ENCODE measurements at places on chromosomes 6 and 20.

DNA sequence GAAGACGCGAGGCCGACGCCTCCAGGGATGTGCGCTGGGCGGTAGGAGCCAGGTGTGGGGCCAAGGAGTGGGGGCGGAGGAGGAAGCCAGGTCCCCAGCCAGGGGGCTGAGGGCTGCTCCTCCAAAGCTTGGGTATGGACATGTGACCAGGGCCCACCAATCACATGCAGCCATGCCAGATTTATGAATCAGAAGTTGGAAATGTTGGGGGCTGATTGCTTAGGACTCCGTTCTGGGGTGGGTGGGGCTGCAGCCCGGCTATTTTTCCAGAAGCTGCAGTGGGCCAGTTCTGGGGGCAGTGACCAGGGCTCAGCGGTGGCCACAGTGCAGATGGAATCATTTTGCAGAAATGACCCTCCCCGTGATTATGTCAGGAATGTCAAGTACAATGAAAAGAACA is 96.0 kb downstream of the CEBPB start:
- DNase-seq: no peak

- no peak for DNase-seq
These were observed 90.9 kb downstream of the GJA10 start for GRCh38 chr6:89984926-89985750.

DNA sequence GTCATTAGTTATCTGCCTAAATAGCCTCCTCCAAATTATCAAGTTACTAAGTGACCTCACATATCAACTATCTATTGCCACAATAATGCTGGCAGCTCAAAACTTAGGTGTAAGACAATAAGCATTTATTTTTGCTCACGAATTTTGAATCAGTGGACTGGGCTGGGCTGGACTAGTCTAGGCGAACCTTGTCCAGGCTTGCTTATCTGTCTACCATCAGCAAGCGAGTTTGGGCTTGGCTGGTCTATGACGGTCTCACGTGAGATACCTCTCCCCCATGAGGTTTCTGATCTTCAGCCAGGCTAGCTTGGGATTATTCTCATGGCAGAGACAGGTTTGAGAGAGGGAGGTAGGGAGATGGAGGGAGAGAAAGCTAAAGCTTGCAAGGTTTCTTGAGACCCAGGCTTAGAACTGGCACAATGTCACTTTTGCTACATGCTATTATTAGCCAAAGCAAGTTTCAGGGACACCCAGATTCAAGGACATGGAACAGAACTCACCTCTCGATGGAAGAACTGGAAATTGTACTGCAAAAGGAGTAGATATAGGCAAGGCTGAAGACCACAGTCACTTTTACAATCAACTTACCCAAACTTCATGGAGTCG is 80.9 kb downstream of the WASF1 start:
- no peak for DNase-seq

GRCh38 chr6:13455552-13455966 is 31.8 kb downstream of the GFOD1 start:
- DNase-seq: peak; percentile 73

- DNase-seq: no peak
These were observed 7.2 kb upstream of the NELFCD start for GRCh38 chr20:58973866-58974265.

GRCh38 chr6:130409418-130410100 is 43.7 kb downstream of the TMEM200A start:
- DNase-seq: no peak

GRCh38 chr6:83273596-83273995 is 80.4 kb downstream of the RWDD2A start:
- DNase-seq: no peak

DNA sequence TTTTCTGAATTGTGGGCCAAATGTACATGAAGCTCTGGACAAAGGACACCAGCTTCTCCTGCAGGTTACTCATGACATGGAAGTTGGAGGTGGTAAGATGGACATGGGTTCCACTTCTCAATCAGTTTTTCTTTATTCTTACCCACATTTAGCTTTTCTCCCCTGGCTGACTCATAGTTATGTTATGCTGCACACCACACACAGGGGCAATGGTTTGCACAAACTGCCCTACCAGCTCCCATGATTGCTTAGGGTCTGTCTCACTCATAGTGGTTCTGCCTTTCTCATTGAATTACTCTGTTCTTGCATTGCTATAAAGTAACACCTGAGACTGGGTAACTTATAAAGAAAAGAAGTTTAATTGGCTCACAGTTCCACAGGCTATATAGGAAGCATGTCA is 4.5 kb upstream of the CD109 start:
- DNase-seq: peak; percentile 18

DNA sequence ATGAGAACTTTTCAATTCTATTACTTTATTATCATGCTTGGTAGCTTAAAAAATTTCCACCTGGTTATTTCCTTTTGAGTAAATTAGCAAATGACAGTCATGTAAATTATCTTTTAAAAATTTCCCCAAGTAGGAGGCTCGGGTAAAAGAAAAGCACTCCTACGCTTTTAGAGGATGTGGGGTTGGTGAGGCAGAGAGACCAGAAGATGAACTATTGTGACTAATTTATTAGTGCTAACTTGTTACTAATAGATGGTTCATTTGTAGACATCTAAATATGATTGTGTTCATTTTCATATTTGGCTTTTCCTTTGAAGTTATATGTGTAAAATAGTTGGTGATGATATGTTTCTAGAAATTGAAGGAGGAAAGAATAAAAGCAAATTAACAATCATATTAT is 27.0 kb downstream of the ZNF292 start:
- DNase-seq: no peak

DNA sequence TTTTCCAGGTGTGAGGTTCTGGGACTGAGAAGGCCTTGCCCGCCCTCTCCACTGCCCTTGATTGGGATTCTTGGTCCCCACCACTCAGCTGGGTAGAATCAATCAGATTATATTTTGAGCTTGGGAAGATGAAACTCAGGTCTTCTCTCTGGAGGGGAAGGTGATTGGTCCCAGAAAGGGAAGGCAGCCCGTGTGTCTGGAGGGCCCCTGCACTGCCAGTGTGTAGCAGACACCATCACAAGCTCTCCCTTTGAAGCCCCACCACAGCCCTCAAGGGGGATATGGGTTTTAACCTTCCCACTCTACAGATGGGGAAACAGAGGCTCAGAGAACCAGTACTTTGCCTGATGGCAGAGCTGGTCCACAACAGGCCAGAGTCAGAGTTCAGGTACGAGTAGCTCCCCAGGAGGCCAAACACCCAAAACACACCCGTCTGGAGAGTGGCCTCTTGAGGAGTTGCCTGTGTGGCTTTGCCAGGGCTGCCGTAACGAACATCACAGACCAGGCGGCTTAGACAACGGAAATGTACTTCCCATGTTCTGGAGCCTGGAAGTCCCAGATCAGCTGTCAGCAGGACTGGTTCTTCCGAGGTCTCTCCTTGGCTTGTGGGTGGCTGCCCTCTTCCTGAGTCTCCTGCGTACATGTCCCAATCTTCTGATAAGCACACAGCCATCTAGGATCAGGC is 205.6 kb downstream of the SYNDIG1 start:
- DNase-seq: no peak

DNA sequence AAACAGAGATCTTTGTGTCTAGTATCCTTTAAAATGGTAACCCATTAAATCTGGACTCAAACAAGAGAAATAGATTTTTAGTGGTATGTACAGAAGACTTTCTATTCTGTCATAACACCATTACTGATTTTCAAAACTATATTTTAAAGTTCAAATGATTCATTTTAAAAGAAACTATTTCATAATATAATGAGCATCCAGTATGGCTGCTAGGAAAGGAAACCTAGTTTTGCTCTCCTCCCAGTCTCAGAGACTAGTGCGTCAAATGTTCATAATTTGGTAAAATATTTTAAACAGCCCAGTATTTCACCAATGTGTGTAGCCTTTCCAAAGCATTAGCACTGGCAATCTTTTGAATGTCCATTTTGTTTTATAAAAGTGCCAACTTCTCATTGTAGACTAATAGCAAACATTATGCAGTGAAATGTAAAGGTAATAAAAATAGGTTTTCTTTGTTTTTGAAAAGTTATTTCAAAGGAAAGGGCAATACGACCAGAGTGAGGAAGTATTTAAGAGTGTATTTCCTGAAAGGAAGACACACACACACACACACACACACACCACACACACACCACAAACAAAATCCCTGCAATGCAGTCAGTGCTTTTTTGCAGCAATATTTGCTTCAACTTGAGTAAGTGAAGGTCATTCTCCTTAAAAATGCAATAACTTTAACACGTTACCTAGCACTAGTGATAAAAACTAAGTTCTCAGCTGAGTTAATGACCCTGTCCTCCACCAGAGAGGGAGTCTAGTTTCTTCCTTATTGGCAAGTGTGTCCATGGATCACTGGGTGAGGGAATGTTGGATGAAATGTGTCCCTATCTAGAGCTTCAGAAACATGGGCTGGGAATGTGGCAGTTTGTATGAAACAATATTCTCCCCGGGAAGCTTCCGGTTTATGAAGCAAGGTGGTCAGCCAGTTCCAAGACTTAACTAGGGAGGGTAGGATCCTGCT is 4.6 kb downstream of the PPP1R3G start:
- peak; percentile 23 for DNase-seq

DNA sequence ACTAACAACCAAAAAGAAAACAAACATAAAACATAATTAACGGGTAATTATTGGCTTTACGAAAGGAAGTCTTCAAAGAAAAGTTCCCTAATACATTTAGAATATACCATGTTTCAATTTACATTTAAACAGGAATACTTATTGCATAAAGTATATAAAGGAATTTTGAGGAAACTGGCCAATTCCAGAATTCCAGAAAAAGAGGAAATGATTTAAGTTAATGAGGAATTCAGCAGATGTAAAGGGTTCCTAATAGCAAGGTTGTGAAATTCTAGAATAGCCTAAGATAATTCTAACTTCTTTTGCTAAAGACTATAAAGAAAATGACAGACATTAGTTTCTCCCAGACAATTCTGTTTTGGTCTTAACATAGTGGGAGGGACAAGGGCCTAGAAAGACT is 35.0 kb downstream of the DTNBP1 start:
- no peak for DNase-seq

- no peak for DNase-seq
These were observed 11.8 kb upstream of the FOXC1 start for GRCh38 chr6:1597924-1598323.

DNA sequence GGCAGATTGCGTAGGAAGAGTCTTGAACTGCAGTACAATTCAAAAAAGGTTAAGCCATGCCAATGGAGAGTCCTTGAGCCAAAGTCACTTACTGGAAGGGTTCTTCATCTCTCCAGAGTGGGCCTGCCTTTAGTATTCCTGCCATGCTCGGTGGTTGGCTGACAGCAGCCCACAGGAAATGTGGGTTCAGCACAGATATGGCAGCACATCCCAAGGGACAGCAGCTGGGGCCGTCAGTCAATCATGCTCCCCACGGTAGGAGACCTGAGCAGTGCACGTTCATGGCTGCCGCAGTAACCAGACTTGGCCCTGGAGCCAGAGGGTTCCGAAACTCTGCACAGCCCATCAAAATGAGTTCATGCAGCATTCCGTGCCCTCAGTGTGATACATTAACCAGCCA is 63.6 kb upstream of the SIRPA start:
- no peak for DNase-seq

DNA sequence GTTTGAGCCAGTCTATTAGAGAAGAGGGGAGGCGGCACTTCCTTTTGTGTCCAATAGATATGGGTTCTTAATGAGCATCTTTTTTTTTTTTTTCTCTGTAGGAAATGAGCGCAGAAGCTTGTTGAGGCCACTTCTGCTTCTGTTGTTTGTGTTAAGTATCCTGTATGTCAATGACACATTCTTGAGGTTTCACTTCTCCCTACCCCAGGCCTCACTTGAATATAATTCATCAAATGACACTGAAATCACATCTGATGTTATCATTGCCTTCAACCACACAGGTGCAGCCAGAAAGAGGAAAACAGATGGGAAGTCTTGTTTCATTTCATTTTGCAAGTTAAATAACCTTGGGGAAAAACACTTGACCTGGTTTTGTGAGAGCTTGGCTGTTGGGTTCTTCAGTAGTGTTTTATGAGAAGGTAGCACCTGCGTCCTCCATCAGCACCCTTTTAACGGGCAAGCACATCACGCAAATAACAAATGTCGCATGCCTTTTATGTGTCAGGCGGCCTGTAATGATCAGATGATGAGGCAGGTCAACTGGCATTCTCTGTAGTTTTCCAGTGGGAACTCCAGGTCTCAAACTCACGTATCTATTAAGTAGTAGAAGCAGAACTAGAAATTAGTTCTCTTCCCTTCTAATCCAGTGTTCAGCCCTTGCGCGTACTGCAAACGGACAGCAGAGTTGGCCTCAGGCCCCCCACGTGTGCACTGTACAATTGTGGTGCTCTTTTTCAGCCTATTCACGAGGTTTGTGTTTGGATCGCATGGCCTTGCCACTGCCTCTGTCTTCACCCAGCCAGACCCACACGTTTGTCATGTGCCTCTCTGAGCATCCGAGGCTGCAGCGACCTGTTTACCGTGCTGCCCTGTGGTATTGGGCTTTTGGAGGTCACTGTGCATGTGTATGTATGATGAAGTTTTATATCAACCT is 23.5 kb downstream of the PLEKHG1 start:
- peak; percentile 83 for DNase-seq

GRCh38 chr6:151096691-151097606 is 142.8 kb upstream of the AKAP12 start:
- no peak for DNase-seq

- no peak for DNase-seq
These were observed 5.6 kb upstream of the MBOAT1 start for GRCh38 chr6:20217891-20218290.

- no peak for DNase-seq
These were observed 17.7 kb downstream of the RAB22A start for GRCh38 chr20:58327211-58327610.

DNA sequence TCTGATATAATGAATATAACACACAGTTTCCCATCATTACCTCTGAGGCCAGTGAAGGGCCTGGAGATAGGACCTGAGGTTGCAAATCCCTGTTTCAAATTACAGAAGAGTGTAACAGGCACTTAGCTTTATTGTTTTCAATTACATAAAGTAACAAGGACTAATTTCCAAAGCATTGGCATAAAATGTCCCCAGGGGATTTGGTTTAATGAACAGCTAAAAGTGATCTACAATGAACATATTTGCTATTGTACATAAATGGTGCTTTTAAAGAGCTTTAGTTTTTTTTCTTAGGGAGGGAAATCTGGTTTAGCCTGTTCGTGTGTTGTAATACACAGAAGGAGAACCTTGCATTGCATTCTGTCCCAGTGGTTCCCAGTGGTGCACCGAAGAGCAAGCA is 54.4 kb downstream of the HMGN3 start:
- no peak for DNase-seq

DNA sequence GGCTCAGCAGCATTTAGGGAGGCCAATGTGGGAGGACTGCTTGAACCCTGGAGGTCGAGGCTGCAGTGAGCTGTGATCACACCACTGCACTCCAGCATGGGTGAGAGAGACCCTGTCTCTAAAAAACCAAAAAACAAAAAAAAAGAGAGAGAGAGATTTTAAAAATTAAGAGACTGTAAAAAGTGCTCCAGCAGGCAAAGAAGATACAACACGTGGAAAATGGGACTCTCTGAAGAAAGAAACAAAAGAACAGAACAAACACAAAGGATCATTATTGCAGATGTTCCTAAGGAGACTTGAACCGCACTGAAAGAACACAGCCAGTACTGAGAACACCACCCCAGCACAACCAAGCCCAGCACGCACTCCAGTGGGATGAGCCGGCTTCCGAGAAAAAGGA is 74.2 kb downstream of the TAF4 start:
- no peak for DNase-seq

All from suppressor macrophage (primary cell).